Thoracic aorta (tissue), 2 donors: ENCODE measurements at places on chromosomes 5 and 9.

DNA sequence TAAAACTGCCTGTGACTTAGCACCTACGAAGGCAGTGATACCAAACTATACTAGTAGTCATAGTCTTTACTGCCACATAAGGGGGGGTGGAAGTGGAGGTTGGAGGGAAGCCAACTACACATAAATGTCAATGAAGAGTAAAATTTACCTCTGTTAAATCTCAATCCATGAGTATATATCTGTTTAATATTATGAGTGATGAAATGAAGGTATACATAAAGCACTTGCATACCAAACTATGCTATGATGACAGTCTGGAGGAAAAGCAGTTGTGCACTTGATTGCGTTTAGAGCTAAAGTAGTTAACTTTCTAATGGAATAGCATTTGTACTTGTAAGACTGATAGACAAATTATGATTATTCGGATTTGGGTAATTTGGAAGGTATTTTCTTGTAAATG is 129.2 kb upstream of the POU5F2 start:
- no peak for DNase-seq

DNA sequence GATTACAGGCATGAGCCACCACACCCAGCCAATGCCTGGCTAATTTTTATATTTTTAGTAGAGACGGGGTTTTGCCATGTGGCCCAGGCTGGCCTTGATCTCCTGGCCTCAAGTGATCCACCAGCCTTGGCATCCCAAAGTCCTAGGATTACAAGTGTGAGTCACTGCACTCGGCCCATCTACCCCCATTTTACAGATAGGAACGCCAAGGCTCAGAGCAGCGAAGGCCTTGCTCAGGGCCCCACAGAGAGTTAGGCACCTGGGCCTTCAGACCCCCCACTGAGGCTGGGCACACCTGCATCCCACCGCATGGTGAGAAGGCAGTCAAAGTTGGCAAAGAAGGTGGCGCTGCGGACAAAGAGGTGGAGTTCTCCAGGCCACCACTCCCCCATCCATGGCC is 143.1 kb downstream of the GAPVD1 start:
- no peak for DNase-seq

GRCh38 chr9:135372501-135373008 is 107.0 kb upstream of the PPP1R26 start:
- DNase-seq, result no peak

GRCh38 chr5:117803533-117803932 is 1184.8 kb downstream of the DTWD2 start:
- DNase-seq, result no peak

DNA sequence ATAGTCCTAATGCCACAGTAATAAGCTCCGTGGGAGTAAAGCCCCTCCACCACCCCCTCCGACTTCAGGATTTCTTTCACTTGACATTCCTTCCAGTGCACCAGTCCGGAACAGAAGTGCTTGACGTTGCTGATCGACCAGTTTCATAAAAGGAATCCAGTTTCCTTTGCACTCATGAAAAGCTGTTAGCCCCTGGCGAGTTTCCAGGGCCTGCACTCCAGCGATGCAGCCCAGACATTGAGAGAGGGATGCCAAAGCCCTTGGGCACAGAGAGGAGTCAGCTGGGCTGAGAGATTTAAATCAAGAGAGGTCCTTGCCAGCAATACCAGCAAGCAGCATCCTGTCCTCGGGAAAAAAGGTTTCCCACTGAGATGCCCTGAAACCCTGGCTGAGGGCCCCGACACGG is 170.1 kb downstream of the GABBR2 start:
- DNase-seq, result no peak

DNA sequence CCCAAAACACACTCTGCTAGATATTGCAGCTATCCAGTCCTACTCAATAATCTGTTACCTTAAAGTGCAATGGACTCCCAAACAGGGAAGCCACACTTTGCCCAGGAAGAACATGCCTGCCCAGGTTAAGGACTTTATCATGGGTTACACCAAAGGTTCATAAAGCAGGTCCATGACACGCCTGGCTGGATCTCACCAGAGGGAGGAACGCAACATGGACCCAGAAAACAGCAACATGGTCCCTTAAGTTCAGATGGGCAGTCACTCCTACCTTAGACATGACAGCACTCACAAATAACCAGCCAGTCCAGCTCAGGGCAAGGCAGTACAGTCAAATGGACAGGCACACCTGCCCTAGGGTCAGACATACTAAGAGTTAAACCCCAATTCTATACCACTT is 3.8 kb downstream of the P4HA2 start:
- DNase-seq, result no peak

DNA sequence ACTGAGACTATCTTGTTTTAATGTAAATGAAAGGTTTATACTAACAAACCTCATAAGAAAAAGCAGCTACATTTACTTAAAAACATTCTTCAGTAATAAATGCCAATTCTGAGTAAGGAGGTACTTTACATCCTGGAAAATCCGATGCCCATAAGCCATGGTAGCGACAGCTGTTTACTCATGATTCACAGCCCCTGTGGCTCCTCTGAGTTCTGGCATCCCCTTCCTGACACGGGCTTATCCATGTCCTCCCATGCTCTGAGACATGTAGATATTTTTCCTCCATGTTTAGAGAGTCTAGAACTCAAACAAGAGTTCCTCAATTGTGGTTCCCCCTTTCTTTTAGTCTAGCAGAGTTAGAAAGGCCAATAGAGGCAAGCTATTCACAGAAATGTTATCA is 63.1 kb upstream of the DEPDC1B start:
- DNase-seq, result no peak

- no peak for DNase-seq
Measured at GRCh38 chr5:35924122-35924949, 14.1 kb downstream of the CAPSL start.

GRCh38 chr9:68597362-68597997 is 56.8 kb upstream of the TMEM252 start:
- no peak for DNase-seq

GRCh38 chr5:122332599-122333555 is 20.8 kb downstream of the SNCAIP start:
- no peak for DNase-seq

DNA sequence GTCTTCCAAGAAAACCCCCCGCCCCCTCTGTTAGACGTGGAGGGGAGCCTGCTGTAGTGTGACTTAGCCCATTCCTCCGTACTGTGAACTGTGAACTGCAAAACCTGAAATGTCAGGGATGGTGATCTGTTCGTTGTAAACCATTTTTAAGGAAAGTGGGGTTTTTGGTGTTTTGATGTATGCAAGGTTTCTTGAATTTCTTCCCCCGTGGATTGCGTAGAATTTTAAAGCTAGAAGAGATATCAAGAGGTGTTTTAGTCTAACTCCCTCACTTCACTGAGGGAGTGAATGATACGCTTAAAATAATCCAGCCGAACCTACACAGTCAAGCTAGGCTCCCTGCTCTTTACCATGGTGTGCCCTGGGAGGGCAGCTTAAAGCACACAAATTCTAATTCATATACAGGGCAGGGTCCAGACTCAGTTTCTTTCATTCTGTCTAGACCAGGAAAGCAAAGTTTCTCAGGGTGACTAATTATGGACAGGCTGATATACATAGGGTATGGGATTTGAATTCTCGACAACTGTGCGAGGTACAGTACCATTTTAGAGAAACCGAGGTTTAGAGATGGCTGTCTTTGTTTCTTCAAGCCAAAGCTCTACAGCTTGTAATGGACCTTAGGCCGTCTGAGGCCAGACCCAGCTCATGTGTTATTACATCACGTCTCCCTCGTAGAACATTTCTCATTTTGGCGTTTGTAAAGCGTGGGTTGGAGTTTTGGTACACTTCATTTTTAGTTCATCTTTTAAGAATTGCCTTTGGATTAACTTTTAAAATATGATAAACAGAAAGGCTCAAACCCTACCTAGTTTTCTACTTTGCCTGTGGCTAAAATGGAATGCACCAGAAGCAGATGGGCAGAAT is 2.7 kb downstream of the PTGER4 start:
- no peak for DNase-seq

- no peak for DNase-seq
Measured at GRCh38 chr5:178143901-178144300, 9.8 kb downstream of the NHP2 start.

- no peak for DNase-seq
Measured at GRCh38 chr9:116643691-116644090, 43.4 kb upstream of the TRIM32 start.

DNA sequence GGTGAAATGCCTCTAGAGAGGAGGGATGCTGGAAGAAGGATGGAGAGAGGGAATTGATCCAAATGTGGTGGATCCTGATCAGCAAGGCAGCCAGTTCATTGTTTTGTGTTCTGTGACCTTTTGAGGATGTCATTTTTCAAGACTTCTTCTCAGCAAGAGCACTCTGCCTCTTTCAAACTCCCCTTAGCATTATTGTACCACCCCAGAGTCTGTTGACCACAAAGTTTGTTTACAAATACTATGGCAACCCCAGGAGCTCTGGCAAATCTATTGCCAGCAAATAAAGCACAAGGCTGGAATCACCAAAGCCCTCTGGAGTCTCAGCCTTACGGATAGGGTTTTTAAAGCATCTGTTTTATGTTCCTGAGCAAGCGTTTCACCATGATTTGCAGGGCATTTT is 76.2 kb upstream of the SLC1A3 start:
- DNase-seq, result no peak

DNA sequence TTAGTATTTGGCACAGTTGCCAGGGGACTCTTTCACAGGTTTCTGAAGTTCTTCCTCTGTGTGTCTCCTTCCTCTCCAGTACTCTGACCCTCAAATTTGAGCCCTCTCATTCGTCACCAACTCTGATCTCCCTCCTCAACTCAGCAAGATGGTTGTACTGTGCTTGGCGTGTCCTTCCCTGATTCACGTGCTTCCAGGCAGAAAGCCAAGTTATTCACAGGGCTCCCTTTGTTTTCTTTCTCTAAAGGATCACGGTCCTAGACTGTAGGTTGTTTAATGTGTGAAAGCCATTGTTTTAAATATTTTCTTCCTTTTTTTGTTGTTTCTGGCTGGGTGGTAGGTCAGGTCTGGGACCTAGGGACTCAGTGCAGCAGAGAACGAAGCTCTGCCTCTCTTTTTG is 142.9 kb downstream of the DMAC1 start:
- DNase-seq, result no peak

- no peak for DNase-seq
Measured at GRCh38 chr9:122930541-122931225, 629 bp downstream of the ZBTB26 start.

- DNase-seq, result no peak
Measured at GRCh38 chr5:103166706-103167105, 46.6 kb downstream of the PPIP5K2 start.

DNA sequence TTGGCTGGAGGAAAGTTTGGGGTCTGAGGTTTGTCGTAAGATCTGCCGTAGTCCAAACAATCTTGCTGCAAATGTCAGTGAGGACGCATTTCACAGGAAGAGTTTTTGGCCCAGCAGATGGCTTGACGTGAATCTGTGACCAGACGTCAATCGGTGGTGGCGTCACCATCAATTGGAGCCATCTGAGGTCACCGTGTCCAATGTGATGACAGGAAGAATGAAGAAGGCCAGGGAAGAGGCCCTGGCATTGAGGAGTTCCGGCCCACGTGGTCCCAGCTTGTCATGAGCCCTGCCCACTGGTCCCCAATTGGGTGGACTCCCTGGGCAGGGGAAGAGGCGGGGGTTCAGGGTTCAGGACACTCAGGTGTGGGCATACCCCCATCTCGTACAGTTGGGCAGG is 79.9 kb downstream of the OLFM1 start:
- no peak for DNase-seq

- no peak for DNase-seq
Measured at GRCh38 chr9:131625790-131626670, 80.7 kb downstream of the PRRT1B start.

- DNase-seq, result no peak
Measured at GRCh38 chr9:125683486-125683885, 23.5 kb downstream of the MAPKAP1 start.

GRCh38 chr9:35749515-35750255 is 598 bp downstream of the RGP1 start:
- no peak for DNase-seq

DNA sequence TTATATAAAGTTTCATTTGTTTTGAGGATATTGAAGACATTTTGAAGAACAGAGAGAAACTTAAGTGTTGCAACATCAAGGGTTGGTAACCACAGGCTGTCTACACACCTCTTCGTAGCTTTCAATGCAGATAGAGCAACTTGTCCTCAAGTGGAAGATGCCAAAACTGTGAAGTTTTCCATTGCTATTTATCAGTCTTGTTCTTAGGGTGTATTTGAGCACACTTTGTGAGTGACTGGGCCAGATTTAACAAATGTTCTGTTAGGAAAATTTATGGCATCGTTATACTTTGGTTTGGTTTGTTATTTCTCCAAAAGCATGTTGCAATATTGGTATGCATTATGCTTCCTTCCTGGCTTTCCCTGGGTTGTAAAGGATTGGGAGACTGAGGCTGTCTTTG is 31.6 kb downstream of the NNT start:
- no peak for DNase-seq

GRCh38 chr5:115850744-115851416 is 9.1 kb downstream of the AP3S1 start:
- no peak for DNase-seq

- DNase-seq, result no peak
Measured at GRCh38 chr9:95585824-95586223, 69.1 kb upstream of the PTCH1 start.

- DNase-seq, result no peak
Measured at GRCh38 chr9:131676431-131676972, 63.4 kb downstream of the RAPGEF1 start.

DNA sequence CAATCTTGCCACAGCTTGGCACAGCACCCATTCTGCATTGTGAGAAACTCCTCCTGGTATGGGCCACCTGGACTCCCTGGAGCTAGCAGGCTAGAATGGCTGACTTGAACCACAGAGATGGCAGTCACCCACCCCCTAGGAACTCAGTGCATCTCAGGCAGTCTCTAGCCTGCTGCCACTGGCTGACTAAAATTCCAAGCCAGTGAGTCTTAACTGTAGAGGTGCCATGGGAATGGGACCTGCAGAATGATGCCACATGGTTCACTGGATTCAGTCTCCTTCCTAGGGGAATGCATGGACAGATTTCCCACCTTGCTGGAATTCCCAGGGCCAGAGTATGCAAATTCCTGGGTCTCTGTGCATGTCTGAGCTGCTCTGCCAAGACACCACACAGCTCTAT is 382.9 kb downstream of the MAN2A1 start:
- no peak for DNase-seq

DNA sequence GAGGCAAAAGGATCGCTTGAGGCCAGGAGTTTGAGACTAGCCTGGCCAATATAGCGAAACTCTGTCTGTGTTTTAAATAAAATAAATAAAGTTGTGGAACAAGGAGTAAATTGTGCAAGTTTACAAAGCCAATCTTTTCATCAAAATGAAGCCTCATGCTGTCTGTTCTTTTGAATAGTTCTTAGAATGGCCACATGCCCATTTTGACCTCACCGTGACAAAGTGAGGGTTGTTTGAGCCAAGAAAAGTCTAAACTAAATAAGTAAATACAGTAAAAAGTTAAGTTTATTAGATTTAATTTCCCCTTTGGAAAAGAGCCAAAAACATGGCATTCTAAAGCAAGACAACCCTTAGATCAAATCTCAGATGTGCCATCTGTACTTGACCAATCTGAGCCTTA is 165.7 kb downstream of the NDUFS4 start:
- DNase-seq, result no peak
